ENCODE measurements at places on chromosomes 11 and 22.

DNA sequence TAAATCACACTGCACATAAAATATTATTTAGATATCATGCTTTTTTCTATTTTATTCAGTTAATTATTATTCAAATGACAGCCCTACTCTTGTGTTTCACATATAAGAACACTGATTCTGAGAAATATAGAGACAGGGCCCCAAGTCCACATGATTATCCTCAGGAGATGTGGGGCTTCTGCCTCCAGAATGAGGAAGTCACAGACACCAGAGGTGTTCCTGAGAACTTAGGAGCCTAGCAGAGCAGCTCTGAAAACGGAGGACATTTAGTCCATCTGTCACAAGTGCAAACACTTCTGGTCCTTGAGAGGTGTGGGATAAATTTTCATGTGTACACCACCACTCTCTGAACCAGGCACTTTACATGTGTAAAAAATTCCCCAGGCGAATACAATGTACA, 26.2 kb downstream of the TRIM66 start:
- DNase-seq = no peak

DNA sequence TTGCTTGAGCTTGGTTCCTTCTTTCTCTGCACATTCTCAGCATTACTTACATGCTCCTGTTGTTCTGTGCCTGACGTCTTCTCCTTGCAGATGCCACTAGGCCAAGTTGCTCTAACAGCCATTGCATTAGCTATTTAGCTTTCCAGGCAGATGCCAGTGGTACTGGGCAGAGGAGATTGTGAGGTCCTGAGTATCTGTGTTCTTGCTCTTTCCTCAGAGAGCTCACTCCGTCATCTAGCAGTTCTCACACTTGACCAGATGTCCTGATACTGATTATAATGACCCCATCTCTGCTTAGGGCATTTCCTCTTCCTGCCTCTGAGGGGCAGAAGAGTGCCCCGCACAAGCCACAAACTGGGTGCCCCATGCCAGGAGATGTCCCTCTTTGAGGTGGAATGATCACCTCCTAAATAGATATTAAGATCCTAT, 30.7 kb downstream of the ARHGAP1 start:
- DNase-seq = no peak

DNA sequence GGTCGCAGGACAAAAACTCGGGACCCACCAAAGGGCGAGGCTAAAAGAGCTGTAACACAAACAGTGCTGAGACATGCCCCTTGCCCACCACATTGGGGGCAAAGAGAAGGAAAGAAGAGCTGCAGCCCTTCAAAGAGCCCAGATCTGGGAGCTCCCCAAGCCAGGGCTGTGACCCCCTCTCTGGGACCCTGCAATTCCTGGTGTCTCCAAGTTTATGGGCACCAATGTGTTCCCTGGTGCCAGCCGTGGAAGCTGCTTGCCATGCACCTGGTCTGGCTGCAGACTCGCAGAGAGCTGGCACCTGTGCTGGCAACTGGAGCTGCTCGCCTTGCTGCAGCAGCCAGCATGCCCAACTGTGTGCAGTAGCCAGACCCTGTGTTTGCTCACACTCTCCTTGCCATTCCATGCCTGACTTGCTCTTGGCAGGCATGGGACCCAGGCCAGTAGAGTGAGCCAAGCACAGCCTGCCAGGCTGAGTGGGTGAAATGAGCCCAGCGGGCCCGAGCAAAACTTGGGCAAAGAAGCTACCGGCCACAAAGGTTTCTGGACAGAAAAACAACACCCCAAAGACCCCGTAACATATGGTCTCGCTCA, 16.0 kb downstream of the RRP8 start:
- DNase-seq = no peak

DNA sequence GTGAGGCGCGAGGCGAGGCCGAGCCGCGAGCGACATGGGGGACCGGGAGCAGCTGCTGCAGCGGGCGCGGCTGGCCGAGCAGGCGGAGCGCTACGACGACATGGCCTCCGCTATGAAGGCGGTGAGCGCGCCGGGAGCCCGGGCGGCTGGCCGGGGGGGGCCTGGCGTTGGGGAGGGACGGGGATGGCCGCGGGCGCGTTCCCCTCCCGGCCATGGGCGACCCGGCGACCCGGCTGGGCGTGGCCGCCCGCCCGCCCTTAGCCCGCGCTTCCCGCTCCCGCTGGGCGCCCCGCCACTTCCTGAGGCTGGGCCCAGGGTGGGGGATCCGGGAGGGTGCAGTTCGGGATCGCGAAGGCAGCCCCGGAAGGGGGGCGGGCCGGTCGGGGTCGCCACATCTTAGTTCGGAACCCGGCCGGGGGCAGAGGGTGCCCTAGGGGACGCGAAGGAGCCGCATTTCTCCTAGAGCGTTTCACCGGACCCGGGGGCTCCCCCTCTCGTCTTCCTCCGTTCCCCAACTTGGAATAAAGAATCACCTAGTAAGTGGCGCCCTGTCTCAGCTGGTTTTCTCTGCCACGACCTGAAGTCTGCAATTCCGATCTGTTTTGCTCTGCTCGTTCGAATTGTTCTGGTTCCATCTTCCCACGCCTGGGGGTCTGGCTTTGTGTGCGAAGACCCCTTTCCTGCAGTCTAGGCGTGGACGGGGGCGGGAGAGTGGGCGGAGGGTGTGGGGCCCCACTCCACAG, 536 bp downstream of the YWHAH start:
- DNase-seq = peak; percentile 11

DNA sequence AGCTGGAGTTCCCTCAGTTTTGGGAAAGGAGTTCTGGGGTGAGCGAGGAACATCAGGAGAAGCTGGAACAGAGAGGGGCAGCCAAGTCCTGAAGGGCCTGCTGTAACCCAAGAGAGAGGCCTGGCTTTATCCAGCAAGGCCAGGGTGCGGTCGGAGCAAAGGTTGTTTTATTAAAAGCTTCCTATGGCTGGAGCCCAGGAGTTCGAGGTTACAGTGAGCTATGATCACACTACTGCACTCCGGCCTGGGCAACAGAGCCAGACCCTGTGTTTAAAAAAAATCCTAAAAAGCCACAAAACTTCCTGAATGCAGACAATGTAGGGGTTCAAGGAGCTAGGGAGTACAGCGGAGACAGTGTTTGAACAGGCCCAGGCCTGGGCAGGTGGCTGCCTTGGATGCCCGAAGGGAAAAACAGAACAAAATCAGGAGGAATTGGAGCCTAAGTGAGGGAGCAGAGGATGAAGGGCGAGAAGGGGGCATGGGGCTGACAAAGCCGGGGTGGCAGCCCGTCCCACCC, 22.2 kb upstream of the MALAT1 start:
- DNase-seq = no peak

DNA sequence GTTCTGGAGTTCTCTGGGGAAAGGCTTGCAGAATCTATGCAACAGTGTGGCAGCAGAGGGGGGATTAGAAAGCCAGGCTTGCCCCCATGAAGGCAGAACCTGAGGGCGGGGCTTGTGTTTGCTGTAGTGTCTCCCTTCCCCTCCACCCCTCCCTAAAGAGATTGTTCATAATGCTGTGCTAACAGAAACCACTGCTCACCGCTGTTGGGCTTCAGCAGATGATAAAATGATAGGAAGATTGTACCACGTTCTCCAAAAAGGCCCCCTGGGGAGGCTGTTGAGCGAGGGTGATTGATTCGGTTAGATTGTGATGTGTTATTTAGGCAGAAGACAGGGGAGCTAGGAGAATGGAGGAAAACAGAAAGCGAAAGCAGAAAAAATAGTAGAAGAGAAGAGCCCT, 215.2 kb upstream of the NCAM1 start:
- DNase-seq = no peak

DNA sequence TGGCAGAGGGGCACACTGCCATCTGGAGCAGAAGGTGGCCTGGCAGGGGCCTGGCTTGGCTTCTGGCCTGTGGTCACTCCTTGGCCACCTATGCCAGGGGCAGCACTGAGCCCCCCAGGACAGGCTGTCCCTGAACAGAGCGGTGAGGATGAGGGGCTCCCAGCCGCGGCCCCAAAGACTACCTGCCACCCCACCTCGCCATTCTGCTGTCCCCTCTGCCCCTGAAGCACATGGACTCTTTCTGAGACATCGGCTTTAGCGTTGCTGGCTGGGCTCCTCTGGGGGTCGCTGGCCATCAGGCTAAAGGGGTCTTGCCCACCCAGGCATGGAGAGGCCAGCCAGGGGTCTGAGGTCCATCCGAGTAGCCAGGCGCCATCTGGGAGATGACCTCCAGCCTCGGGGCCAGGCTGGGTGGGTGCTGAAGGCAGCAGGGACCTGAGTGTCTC, 87.8 kb downstream of the WNT7B start:
- no peak for DNase-seq

- DNase-seq = no peak
Measured at GRCh38 chr11:73235236-73235786, 17.2 kb downstream of the P2RY2 start.

DNA sequence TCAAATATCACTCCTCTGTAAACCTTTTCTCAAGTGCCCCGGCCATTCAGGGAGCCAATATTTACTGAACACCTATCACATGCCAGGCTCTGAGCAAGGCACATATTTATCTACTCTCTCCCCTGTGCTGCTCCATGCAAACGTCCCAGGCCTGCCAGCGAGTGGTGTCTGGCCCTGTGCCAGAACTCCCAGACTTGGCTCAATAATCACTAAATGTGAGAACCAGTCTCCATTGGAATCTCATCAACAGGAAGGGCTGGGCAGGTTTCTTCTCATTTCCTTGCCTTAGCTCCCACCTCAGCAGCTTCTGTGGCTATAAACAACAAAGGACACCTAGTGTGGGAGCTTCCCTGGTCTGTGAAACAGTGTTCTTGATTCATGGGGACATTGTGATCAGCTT, 21.7 kb downstream of the RASSF10 start:
- DNase-seq = no peak

DNA sequence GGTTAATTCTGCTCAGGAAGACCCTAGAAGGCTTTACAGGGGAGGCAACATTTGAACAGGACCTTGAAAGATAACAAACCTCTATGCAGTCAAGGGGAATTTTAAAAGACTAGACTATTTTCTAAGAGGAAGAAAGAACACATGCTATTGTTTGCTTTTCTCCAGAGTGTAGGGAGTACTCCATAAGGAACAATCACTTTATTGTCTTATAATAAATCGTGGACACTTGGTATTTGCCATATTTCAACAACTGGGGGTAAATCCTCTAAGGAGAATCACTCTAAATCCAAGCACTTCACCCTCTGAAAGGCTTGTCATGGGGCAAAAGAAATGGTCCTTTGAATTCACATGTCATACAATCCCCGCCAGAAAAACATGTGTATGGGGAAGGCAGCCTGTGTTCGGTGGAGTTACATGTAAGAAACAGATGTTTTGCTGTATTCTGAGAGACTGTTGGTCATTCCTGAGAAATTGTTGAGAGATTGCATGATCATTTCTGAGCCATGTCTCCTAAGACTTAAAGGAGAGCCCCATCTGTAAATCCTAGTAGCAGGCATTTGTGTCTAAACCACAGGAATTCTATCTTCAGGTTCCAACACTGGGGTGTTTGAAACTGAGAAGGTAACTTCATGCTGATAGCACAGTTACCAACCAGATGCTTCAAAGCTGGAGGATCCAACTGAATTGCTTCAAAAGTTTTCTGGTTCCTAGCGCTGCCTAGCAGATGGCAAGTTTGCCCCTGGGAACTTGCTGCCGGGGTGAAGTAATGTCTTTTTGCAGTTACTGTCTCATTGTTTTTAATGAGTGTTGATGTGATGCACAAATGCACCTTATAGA, 66.8 kb downstream of the FZD4 start:
- no peak for DNase-seq

DNA sequence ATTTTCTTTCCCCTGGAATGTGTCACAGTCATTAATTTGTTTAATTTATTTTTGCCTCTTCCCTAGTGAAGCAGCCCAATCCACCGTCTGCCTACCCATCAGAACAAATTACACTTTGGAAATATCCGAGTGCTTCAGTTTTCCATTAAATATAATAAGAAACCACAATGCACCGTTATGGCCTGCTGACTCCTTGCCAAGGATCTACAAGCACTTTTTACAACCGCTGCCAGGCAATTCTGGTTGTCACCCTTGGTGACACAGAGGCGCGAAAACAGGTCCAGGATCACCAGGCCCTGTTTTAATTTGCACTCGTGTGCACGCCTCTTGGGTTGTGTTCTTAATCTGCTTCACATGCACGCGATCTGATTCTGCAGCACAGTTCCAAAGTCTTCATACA, 43.9 kb downstream of the KIRREL3 start:
- DNase-seq = no peak

DNA sequence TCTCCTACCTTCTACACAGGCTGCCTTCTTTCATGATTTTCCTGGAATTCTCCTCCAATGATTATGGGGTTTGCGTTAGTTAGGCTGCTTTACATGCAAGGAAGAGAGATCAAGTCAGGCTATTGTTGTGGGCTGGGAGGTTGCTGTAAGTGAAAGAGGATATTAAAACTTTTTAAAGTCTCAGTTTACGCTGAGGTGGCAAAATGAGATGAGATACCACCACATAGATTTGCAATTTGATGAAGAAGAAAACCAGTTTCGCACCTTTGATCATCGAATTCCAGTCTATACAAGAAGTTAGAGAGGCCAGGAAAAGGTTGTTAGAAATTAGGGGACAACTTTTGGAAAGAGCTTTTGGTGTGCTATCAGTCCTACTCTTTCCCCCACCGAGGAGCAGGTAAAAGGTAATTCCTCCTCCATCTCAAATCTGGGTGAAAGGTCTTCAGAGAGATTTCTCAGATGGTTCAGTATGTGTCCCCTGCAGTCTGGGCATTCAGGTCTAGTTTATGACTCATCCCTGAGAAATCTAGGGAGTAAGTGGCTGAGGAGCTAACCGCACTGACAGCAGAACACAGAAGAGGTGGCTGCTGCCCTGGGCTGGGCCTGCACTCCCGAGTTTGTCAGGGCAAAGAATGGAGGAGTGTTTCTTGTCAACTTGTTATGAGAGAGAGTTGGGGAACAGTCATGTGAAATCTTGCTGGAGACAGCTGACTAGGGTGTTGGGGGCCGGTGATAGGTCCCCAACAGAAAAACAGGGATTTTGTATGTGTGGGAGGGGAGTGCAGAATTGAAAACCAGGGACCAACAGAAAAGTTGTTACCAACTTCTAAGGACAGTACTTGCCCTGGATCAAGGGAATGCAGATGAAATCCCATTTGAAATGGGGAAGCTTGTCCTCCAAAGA, 34.7 kb downstream of the CCDC83 start:
- no peak for DNase-seq

GRCh38 chr22:27987557-27987956, 68.5 kb upstream of the PITPNB start:
- no peak for DNase-seq

- DNase-seq = no peak
Measured at GRCh38 chr11:78032090-78032489, 9.0 kb upstream of the KCTD14 start.

DNA sequence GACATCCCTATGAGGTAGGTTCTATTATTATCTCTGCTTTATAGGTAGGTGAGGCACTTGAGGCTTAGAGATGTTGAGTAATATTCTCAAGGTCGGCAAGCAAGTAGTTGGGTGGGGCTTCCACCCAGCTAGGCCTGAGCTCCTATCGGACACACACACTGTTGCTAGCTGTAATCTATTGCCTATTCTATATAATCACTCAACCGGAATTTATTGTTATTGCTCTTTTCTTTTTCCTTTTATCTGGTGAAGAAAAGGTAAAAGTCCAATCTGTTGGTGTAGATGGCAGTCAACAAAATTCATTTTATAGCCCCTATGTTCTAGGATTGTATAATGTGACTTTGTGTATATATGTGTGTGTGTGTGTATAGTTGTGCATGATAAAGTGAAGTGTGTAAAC, 3.4 kb downstream of the OR9Q2 start:
- DNase-seq = no peak

Measured in T-helper 22 cell (primary cell).